NCI-H2081 treated with DMSO at 0.1 percent for 48 hours (cell line): ENCODE measurements at places on chromosomes 11 and 22.

DNA sequence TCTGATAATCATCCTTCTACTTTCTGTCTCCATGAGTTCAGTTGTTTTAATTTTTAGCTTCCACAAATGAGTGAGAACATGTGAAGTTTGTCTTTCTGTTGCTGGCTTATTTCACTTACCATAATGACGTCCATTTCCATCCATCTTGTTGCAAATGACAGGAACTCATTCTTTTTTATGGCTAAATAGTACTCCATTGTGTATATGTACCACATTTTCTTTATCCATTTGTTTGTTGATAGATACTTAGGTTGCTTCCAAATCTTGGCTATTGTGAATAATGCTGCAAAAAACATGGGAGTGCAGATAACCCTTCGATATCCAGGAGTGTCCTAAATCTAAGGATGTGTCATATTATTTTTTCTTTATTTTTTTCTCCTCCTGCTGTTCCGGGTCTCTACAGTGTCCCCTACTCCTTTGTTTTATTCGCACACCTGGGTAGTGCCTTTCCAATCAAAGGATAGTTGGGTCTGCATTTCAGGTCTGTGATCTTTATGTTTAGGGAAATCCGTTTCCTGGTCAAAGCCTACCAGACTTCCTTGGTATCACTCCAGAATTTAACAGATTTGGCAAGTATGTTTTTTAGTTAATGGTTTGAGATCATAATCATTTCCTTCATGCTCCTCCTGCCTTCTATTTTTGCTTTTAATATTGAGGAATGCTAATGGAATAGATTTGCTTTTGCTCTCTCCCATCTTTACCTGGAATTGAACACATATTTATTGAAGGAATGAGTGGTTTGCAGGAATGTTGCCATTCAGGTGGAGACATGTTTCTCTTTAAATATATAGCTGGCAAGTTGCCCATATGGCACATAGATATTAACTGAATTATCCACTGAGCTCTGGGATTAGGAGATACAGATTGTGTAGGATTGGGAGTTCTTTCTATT lies 53.7 kb downstream of the ARHGEF12 start:
- DNase-seq, result no peak

DNA sequence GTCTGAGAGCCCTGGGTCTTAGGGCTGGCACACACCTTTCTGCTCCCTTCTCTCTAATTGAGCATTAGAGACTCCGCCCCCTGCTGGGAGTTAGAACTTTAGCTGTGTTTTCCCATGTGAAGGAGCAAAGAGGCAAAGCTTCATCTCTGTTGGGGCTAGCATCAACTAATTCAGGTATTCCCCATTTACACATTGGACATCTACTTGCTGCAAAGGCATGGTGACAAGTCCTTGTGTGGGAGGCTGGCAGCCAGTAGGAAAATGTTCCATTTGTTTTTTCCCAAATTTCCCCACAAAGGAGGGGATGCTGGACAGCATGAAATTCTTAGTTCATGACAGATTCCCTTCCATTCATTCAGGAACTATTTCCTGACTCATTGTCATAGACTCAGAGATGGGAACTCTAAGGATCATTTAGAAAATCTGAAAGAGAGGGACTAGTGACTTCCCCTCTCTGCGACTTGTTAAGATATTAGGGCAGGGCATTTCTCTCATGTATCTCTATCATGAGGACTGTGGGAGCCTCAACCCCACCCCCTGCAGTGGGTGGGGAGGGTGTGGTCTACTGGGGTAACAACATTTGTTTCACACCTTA lies 3.6 kb downstream of the CD44 start:
- no peak for DNase-seq

DNA sequence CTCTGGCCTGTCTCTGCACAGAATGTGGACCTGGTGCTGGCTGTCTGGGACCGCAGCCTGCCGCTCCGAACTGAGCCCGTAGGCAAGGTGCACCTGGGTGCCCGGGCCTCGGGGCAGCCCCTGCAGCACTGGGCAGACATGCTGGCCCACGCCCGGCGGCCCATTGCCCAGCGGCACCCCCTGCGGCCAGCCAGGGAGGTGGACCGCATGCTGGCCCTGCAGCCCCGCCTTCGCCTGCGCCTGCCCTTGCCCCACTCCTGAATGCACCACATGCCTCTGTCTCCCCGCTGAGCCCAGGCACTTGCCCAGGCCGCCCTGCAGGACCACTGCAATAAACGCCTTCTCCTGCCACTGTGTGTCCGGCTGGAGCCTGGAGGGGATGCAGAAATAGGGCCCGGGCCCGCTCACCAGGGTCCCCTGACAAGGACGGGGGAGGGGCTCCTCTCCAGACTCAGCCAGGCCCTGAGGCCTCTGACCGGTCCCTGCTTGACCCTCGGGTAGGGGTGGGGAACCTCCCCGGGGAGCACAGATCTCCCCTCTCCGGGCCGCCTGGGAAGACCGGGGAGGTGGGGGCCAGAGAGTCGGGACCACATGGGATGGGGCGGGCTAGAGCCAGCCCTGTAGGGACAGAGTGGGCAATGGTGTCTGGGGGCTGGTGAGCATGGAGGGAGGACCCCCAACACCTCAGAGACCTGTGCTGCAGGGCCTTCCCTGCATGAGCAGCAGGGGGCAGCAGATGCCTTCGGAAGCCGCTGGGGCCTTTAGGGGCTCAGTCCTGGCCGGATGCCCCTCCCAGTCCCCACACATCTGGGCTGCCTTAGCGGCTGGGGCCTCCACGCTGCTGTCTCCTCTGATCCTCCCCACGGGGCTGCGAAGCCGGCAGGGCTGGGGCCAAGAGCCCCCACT lies 1.4 kb upstream of the TNNI2 start:
- DNase-seq, result no peak

DNA sequence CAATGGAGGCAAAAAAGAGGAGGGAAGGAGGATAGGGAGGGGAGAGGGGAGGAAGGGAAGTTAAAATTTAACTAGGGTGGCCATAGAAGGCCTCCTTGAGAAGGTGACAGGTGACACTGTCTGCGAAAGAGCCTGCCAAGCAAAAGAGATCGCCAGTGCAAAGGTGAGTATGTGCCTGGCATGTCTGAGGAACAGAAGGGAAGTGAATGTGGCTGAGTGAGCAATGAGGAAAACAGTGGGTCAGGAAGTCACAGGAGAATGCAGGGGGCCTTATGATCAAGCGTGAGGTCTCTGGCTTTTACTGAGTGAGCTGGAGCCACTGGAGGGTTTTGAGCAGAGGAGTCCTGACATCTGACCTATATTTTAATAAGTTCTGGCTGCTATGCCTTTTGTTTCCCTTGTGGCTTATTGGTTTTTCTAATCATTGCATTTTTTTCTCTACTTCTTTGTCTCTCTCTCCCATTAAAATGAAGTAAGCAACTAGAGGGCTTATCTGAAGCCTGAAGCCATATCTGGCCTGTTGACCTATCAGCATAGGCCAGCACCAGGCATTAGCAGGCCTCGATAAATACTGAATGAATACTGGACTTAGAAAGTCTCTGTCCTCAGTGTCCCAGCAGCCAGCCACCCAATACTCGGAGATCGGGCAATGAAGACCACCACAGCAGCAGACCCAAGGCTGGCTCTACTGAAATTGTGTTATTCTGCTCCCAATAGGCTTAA lies 5.6 kb downstream of the AP1B1 start:
- no peak for DNase-seq

DNA sequence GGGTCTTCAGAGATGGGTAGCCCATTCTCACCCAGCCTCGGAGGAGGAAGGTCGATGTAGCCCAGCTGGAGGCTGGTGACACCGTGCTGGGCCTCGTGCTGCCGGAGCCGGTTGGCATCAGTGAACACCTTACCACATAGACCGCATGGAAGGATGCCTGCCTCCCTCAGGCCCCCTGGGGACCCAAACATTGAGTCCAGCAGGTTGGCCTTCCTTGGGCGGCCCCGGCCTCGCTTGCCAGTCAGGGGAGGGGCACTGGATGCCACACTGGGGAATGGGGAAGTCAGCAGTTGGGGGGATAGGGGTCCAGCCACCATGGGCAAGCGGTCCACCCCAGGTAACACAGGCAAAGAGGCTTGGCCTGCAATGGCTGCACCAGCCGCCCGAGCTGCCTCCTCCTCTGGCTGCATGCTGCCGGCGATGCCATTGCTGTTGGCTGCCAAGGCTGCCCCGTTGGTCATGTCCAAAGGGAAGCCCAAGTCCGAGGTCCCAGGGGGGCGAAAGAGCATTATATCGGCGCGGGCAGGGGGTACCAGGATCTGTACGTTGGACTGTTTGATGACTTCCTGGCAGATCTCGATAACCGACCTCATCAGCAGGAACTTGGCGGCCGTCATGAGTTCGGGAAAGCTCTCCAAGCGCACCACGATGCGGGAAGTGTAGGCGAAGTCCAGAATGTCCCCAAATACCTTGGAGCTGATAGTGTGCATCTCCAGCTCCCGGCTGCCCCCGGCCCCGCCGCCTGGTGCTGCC lies 1.4 kb downstream of the PATZ1 start:
- no peak for DNase-seq

- no peak for DNase-seq
Measured at GRCh38 chr22:21713428-21714058, 22.1 kb downstream of the YPEL1 start.

DNA sequence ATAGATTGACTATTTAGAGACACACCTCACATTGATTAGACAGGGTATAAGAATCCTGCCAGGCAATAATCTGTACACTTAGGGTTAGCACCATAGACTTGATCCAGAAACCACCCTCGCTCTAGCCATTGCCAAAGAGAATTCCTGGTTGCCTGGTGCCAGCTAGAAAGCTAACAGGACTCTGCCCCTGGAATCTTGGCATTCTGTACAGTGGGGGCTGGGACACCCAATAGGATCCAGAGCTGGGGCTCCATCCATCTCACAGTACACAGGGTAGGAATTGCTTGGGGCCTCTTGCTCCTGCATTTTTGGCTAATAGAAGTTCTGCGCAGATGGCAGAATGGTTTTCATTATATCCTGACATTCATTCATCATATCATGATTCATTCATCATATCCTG lies 3.0 kb upstream of the APLNR start:
- DNase-seq, result no peak

DNA sequence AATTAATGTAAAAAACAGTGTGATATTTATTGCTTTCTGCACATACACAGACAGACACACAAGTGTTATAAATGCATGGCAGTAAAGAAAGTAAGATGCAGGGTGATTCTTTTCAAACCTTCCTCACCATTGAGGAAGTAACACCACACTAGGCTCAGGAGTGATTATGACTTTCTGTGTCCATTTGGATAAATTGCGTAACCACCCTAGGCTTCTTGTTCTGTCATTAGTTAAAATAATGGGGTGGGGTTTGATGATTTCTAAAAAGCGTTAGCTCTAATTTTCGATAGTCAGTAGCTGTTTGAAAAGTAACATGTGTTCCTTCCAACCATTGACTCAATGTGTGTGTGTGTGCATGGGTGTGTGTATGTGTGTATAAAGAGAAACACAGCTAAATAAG lies 1080.2 kb downstream of the NTM start:
- DNase-seq, result no peak

DNA sequence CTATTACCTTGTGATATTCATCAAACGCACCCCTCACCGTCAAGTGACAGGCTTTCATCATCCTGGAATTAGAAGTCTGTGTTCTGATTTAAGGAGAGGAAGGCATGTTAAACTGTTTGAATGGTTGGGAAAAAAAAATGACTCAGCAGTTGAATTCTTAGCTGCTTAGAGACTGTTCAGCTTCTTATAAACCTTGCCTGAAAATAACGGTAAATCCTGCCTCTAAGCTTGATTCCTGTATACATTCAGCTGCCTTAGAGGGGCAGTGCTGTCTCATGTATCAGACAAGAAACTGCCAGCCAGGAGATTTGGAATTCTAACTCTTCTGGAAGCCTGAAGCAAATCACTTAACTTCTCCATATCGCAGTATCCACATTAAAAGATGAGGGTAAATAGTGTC lies 437.4 kb downstream of the JRKL start:
- DNase-seq, result no peak

DNA sequence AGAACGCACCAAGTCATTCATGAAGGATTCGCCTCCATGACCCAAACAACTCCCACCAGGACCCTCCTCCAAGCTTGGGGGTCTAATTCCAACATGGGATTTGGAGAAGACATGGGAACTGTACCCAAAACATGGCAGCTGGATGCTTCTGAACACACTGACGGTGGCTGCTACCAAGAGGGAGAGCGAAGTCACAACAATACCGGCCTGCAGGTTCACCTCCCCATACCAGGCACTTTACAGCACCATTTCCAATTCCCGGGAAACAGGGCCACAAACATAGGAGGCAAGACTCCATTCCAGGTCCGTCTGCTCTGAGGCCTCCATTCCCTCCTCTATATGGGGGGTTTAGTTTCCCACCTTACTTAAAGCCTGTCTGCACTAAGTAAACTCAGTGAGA lies 75.8 kb downstream of the LINC01488 start:
- DNase-seq, result no peak

GRCh38 chr11:102179371-102179770 lies 69.1 kb downstream of the YAP1 start:
- no peak for DNase-seq

DNA sequence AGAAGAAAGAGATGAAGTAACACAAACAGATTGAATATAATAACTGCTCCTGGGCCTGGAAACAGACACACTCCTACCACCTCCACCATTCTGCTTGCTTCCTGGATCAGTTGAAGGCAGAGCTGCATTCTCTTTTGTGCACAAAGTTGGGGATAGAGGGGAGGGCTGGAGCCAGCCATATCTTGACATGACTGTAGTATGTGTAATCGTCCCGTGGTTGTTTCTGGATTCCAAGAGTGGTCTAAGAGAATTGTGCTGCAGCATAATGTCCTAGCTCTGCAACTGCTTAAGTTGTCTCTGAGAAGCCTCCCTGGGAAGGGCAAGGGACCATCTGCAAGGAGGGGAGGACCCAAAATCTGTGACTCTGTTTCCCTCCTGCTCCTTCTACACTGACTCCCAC lies 3.2 kb downstream of the CRY2 start:
- no peak for DNase-seq

GRCh38 chr22:48358886-48359612 lies 1468.6 kb downstream of the BRD1 start:
- DNase-seq, result no peak
